HCT116 (cell line): ENCODE measurements at places on chromosomes 4 and X. TPM values are rescaled to one million over a fixed set of nuclear protein-coding genes. Genes with fewer than 3 reads are reported as not detected.

Gene TMEM31
- not detected for total RNA-seq

Gene CITED1
- 2.8 TPM for total RNA-seq

Gene NLGN3
- total RNA-seq = 1.4 TPM

Gene PPARGC1A
- total RNA-seq = not detected

Gene SCLT1
- total RNA-seq = 13.3 TPM

Gene TREX2
- total RNA-seq = 2.9 TPM

Gene TMEM144
- total RNA-seq = 12.9 TPM

Gene NDNF
- 0.22 TPM for total RNA-seq

Gene SPANXD
- total RNA-seq = not detected

Gene ELOVL6
- total RNA-seq = 38.7 TPM

Gene SHOX
- not detected for total RNA-seq

Gene GPM6B
- total RNA-seq = 0.07 TPM

Gene LRAT
- total RNA-seq = 3.8 TPM

Gene MAOB
- 28.2 TPM for total RNA-seq

Gene P2RY4
- not detected for total RNA-seq

Gene FAM50A
- total RNA-seq = 46.5 TPM

Gene BANK1
- total RNA-seq = 2.4 TPM

Gene RAB40AL
- 0.84 TPM for total RNA-seq

Gene CXCL5
- total RNA-seq = not detected

GRCh38 chr4:11542952-11543351 lies 114.3 kb upstream of the HS3ST1 start:
- peak; percentile 43 for DNase-seq

GRCh38 chrX:100643212-100643611 lies 787 bp upstream of the SRPX2 start:
- no peak for DNase-seq

- no peak for DNase-seq
These were observed 13.0 kb downstream of the IL13RA1 start for GRCh38 chrX:118740276-118740889.

DNA sequence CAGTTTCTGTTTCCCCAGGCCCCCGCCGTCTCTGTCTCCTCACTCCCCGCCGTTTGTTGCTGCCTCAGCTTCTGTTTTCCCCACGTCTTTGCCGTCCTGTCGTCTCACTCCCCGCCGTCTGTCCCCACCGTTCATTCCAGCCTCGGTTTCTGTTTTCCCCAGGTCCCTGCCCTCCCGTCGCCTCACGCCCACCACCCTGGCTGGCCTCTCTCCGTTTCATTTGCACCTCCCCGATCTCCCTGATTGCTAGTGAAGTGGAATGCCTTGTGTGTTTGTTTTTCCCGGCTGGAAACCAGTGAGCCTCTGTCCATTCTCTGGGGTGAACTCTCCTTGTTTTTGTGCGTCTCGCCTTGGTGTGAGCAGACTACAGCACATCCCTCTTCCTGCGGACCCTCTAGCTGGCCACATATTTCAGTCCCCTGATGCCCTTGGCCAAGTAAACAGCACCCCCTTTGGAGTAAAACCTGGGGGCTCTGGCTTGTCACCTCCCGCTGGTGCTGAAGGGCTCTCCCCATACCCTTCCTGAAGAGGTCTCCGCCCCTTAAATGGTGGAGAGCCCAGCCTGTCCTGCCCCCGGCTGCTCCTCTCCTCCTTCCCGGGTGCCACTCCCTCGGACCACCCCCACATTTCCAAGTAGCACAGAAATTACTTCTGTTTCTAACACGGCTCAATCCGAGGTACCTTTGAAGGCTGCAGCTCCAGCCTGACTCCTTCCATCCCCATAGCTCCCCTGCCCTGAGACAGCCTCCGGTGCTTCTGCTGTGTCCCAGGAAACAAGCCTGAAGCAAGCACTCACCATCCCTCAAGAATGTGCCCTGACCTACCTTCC lies 13.2 kb downstream of the TMEM175 start:
- DNase-seq = no peak

DNA sequence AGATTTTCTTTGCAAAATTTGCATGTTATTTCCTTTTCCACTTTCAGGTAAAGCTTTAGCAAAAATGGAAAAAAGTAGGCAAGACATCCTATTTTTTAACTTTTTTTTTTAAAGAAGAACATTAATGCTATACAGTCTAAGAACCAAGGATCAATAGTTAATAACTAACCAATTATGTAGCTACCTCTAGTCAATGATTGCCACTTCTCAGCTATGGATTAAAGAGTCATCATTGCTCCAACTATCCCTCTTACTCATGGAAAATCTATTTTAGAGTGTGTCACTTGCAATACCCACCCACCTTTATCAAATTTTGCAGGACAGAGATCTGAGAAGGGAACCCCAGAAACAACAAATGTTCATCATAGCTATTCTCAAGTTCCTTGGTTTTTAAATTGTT lies 223.1 kb downstream of the ANK2 start:
- no peak for DNase-seq

- no peak for DNase-seq
These were observed 904.8 kb downstream of the PDHA2 start for GRCh38 chr4:96744676-96745075.

DNA sequence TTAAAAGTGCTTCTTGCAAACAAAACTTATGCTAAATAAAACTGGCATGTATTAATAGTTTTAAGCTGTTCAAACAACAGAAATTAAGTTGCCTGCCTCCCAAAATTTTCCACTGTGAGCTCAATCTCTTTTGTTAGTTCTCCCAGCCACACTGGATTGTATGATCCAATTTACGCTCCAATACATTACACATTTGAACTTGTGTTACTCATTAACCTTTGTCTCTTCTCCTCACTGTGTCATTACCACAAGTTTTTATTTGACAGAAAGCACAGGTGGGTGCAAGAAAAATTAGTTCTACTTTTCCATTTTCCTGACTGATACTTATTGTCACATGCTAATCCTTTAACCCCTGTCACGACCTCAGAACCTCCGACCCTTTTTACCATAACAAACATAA lies 55.5 kb downstream of the SHISA3 start:
- DNase-seq = no peak

DNA sequence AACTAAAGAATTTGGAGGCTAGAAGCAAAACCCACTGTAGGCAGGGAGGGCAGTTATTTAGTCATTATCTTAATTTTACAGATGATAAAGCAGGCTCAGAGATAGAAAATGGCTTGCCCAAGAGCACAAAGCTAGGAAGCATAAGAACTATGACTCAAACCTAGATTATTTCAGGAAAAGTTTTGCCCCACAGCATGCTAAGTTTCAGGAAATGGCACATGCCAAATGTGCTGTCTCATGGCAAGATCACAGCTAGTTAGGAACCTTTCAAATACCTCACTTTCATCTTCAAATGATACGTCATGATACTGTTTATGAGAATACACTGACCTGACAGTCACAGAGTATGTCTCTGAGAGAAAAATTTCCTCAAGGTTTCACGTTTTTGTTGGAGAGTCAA lies 78.5 kb upstream of the SPANXC start:
- no peak for DNase-seq

DNA sequence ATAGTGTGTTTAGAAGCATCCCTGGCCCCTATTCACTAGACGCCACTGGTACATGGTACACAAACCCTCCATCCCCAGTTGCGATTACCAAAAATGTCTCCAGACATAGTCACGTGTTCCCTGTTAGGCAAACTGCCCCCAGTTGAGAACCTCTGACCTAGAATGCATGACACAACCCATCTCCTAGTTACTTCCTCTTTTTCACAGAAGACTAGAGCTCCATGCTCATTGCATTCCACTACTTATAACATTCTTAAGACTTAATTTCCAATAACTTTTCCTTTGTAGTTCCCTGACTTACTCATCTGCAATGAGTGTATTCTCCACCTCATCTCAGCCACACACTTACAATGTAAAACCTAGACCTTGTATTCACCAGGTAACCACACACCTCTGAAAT lies 68.6 kb downstream of the PRSS12 start:
- no peak for DNase-seq

- DNase-seq = no peak
These were observed 292.4 kb downstream of the SLC7A11 start for GRCh38 chr4:137949746-137950145.

DNA sequence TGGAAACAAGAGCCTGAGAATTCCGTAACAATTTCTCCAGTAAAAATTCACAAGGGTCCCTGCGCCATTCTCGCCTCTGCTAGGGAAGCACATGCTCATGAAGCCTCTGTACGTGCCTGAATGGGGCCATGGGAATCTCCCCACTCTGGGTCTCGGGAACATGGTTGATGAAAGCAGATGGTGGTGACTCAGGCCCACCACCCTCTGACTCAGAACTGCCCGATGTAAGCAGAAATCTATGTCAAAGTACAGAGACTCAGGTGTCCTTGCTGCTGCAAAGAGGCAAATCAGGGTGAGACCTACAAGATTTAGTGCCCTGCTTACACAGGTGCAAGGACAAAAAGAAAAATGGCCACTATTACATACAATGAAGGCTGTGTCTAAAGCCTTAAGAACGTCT lies 65.0 kb downstream of the SCD5 start:
- DNase-seq = no peak

GRCh38 chrX:154712781-154713740 lies 37.8 kb downstream of the GAB3 start:
- no peak for DNase-seq

- no peak for DNase-seq
These were observed 3.1 kb downstream of the POU3F4 start for GRCh38 chrX:83511208-83511607.

GRCh38 chr4:176844448-176844847 lies 51.7 kb upstream of the VEGFC start:
- DNase-seq = no peak

- no peak for DNase-seq
These were observed 75.8 kb downstream of the STIM2 start for GRCh38 chr4:26936284-26937065.

DNA sequence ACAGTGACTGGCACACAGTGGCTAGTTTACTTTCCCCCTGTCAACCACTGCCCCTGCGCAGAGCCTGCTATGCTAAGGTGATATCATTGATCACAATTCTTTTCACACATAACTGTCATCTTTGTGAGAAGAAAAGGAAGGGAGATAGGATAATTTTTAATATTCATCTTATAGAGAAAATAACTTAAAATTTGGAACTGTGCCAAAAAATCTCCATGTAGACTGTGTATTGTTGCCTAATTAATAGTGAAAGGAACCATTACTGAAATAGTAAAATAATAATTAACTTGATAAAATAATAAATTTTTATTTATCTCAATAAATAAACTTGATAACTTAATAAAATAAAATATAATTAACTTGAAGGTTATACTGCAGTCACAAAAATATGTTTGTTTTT lies 1069.4 kb downstream of the C4orf33 start:
- DNase-seq = no peak

GRCh38 chr4:73245955-73246354 lies 12.6 kb downstream of the ANKRD17 start:
- DNase-seq = no peak

- peak; percentile 12 for DNase-seq
These were observed 167.5 kb downstream of the CDS1 start for GRCh38 chr4:84750260-84750959.

GRCh38 chrX:26375346-26375745 lies 159.4 kb downstream of the MAGEB5 start:
- DNase-seq = no peak

GRCh38 chr4:76532805-76533204 lies 97.8 kb downstream of the SHROOM3 start:
- no peak for DNase-seq

DNA sequence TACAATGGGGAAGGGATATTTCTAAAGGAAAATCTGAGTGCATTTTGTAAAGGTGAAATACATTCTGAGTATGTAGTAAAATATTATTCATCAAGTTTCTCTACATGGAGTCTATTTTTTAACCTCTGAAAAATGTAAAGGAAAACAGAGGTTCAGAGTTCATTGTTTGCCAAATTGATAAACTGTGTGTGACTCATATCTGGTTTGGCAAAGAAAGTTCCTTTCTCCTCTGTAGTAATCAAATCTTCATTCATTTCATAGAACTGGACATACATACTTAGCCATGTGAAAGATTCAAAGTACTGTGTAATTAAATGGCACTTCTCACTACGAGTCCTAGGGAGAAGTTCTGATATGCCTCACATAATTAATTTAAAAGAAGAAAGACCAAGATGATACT lies 61.6 kb downstream of the HPGD start:
- no peak for DNase-seq

DNA sequence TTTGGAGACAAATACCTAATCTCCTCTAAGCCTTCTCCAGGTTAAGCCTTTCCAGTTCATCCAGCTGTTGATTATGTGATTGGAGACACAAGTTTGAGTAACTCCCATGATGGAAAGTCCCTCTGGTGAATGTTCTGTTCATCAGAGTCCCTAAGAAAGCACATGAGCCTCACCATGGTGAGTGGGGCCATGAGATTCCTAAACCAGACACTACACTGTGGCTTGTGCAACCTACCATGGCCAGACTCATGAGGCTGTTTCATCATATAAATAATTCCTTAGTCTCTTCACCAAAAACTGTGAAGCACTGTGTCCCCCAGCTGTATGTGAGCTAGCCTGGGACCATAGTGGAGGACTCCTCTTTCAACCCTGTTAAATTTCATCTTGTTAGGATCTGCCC lies 14.4 kb downstream of the PKD2 start:
- no peak for DNase-seq

- no peak for DNase-seq
These were observed 28.7 kb downstream of the RHOH start for GRCh38 chr4:40225497-40225896.

GRCh38 chr4:72564184-72564583 lies 4.8 kb downstream of the ADAMTS3 start:
- DNase-seq = no peak

DNA sequence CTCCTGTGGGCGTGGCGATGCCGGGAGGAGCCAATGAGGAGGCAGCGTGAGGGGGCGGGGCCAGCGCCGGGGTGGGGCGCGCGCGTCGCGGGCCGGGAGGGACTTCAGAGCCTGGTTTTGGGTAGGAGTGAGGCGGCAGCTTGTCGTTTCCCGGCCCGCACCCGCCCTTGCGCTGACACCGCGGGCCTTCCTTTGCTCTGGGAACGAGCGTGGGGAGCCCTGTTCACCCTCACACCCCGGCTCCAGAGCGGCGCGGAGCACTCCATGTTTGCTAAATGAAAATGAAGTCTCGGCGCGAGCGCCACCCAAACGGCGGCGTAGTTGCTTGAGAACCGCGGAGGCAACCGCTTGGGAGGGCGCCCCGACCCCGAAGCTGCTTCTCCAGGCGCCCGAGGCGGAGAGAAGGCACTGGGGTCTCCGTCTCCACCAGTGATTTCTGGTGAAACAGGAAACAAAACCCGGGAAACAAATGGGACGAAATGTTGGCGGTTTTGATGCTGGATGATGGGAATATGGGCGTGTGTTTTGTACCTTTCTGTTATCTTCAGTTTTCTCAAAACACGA lies 497 bp upstream of the GRPEL1 start:
- DNase-seq = no peak

DNA sequence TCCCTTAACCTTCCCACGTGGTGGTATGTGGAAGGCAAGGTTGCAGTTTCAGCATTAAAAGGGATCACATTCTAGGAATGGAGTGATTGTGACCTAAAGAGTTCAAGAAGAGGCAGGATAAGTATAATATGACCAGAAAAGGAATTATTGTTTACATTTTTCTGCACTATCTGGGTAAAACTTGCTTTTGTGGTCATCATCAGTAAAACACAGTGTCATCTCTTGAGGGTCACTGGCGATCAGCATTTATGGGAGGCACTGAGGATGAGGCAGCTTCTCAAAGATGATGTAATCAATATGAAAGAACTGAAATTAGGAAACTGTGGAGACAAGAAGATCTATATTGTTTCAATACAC lies 88.7 kb downstream of the CFAP299 start:
- DNase-seq = no peak
